ENCODE measurements at places on chromosomes 2 and 18.

- no peak for DNase-seq
Observed at GRCh38 chr2:138712212-138712979, 67.8 kb downstream of the NXPH2 start.

GRCh38 chr2:37230581-37230980 is 815 bp downstream of the CEBPZ start:
- no peak for DNase-seq

GRCh38 chr2:178530131-178530530 is 49.9 kb downstream of the PLEKHA3 start:
- DNase-seq, result no peak

GRCh38 chr2:241870081-241870541 is 582 bp downstream of the RTP5 start:
- no peak for DNase-seq

GRCh38 chr18:58674863-58675472 is 3.7 kb downstream of the MALT1 start:
- DNase-seq, result no peak

DNA sequence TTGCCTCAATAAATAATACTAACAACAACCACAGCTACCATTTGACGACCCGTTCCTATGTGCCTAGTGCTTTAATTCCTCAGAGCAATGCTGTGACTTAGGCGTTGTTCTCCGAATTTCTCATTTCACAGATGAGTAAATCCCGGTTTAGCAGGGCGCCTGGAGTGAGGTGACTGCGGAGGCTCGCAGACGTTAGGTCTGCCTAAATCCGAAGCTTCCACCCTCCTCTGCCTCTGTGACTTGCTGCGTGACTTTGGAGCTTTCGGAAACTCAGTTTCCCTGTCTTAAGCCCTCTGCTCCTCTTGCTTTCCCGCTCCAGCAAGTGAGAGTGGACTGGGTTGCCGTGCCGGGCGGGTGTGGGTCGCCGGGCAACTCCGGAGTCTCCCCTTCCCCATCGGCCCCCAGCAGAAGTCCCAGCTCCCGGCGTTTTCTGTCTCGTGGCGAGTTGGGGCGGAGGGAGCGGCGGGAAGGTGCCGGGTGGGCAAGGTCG is 711 bp upstream of the ATOH8 start:
- DNase-seq, result no peak

DNA sequence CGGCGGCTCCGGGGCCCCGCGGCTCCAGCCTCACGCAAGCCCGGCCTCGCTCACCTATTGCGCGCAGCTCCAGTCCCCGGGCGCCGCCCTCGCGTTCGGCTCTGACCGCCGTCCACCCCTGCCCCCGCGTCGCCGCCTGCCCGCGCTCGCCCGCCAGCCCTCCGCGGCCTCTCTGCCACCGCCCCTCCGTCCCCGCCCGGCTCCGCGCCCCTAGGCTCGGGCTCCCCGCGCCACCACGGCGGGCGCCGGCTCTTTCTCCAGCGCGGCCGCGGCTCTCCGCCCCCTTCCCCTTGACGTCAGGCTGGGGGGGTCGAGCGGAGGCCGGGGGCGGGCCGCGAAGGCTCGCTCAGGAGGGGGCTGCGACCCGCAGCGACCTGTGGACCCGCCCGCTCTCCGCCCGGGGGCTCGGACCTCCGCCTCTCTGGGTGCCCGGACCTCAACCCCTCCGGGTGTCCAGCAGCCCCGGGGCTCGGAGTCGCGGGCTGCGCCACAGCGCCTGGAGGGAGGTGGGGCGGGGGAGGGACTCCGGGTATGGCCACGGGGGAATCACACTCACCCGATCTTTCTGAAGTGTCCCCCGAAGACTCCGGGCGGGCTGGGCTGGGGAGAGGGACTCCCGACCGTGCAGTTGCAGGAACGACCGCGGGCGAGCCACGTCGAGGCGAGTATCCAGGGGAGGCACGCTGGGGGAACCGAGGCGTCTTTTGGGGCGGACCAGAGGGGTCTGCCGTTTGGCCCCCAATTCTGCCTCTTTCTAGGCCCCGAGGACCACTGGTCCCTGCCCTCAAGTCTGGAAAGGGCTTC is at the start of gene SEMA4C:
Gene SEMA4C, minus strand, starts transcription at position 259 of the 804 bp plus-strand sequence. CDS start 2,194 bp downstream, outside the sequence.
- DNase-seq, result no peak

GRCh38 chr2:65299246-65299645 is 71.6 kb downstream of the ACTR2 start:
- DNase-seq, result peak; percentile 80

DNA sequence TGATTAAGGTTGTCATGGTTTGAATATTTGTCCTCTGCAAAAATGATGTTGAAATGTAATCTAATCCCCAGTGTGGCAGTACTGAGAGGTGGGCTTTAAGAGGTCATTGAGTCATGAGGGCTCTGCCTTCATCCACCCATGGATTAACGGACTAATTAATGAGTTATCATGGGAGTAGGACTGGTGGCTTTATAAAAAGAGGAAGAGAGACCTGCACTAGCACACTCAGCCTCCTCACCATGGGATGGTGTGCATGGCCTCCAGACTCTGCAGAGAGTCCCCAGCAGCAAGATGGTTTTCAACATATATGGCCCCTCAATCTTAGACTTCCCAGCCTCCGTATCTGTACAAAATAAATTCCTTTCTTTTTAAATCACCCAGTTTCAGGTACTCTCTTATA is 41.0 kb downstream of the DTNB start:
- no peak for DNase-seq

GRCh38 chr2:69375494-69376353 is 11.3 kb downstream of the GFPT1 start:
- DNase-seq, result no peak

GRCh38 chr2:229921101-229921891 is 513 bp downstream of the TRIP12 start:
- DNase-seq, result peak; percentile 81

DNA sequence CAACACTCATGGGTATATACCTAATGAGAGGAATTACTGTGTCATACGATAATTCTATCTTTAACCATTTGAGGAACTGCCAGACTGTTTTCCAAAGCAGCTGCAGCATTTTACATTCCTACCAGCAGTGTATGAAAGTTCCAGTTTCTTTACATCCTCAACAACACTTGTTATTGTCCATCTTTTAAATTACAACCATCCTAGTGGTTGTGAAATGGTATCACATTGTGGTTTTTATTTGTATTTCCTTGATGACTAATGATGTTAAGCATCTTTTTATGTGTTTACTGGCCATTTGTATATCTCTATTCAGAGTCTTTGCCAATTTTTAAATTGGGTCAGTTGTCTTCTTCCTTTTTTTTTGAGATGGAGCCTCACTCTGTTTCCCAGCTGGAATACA is 4.0 kb upstream of the CKAP2L start:
- no peak for DNase-seq

GRCh38 chr18:73552171-73552570 is 595.5 kb downstream of the FBXO15 start:
- DNase-seq, result no peak

DNA sequence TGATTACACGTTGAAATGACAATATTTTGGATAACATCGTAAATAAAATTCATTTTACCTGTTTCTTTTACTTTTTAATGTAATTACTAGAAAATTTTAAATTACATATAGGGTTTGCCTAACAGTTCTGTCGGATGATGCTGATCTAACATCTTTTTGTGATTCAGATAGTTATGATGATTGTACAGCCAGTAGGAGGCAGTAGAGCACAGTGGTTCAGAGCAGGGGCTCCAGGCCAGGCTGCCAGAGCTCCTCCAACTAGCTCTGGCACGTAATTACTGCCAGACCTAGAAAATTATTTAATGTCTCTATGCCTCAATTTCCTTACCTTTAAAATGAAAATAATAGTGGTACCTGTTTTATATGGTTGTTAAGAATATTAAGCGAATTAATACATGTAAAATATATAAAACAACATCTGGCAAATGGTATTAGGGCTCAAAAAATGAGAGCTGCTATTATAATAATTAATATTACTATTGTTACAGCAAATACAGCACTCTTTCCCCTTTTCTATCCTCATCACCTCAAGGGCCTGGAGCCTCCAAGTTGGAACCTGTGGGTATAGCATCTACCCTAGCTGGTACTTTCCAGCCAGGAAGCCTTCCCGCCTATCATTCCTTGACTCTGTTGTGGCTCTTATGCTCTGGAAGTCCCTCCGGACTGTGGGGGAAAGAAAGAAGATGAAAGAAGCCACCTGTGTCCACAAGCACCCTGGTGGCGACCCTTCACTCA is 47.7 kb upstream of the PLA2R1 start:
- DNase-seq, result peak; percentile 37

DNA sequence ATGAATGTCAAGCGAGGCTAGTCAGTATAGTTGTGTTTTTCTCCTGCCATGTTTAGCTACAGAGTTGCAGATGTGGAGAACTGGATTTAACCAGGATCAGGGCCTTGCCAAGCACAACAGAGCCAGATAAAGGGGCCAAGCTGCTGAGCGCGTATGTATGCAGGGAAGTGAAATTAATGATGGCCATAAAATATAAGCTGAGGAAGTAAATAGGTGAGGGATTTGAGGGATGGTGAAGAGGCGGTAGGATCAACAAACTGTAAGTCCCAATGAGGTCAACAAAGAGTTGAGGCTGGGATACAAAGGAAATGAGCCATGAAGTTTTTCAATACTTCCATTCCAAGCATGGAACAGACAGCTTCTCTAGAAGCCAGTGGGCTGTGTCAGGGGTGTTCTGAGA is 10.6 kb downstream of the LRP2 start:
- no peak for DNase-seq

DNA sequence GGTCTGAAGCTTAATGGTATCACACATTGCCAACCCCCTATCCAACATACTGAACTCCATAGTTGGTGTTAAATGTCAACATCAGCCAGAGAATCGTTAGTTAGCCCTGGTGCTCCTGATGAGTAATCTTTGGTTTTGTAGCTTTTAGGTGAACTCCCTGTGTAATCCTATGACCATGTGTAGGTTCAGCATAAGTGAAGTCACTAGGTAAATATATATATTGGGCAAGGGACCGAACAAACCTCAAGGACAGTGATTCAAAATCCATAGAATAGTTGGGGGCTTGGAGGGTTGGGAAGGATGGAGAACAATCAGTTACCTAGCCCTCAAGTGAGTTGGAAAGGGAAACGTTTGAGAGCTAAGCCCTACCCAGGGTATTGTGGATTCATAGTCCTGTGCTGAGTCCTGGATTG is 16.0 kb upstream of the AP1S3 start:
- DNase-seq, result no peak

DNA sequence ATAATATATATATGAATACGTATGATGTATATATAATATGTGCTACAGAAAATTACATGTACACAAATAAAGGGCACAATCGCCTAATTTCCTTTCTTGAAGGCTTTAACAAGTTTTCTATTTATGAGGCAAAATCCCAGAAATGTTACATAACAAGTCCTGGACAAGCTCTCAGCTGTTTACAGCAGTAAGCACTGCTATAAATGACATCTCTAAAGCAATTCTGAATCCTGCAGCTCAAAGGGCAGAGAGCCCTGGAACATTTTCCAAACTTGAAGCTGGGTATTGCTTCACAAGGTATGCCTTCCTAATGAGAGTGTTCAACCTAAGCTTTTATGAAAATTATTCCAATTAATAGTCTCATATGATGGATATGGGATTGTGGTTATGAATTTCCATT is 222.3 kb upstream of the GCFC2 start:
- no peak for DNase-seq

DNA sequence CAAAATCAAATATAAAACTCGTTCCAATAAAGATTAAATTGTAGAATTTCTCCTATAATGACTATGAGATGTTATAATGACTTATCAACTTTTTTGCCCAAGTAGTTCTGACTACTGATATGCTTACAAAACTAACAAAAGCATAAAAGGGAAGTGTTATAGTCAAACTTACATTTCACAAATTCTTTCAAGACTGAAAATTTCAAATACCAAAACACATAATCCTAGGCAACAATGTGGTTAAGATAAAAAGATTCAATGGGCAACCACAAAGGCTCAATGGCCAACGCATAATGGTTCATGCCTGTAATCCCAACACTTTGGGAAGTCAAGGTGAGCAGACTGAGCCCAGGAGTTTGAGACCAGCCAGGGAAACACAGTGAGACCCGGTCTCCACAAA is 135.7 kb downstream of the USP34 start:
- DNase-seq, result no peak

DNA sequence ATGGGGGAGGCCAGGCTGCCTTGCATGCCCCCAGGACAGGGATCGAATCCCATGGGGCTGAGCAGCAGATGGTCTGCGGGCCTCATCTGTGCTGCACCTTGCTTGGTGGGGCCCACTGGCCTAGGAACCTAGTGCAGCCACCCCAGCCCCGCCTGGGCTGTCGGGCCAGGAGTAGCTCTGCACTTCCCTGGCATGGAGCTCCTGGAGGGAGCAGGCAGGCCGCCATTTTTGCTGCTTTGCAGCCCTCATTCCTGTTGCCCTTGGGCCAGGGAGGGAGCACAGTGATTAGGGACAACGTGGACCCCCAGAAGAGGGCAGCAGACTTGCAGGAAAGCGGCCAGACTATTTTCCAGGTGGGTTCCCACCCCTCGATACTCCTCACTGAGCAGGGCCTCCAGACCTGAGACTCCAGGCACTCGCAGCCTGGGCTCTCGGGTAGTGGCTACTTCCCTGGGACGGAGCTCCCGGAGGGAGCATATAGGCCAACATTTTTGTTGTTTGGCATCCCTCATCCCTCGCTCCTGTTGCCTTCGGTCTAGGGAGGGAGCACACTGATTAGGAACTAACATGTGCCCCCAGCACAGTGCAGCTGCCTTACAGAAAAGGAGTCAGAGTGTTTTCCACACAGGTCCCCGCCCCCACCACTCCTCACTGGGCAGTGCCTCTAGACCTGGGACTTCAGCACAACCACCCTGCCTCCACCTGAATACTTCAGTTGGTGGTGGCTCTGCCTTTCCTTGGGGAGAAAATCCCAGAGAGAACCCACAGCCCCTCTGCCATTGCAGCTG is 99.5 kb downstream of the MAIP1 start:
- DNase-seq, result no peak

- no peak for DNase-seq
Observed at GRCh38 chr18:49723648-49724180, 89.6 kb downstream of the ACAA2 start.

GRCh38 chr2:206311026-206311425 is 36.6 kb downstream of the ZDBF2 start:
- DNase-seq, result no peak

DNA sequence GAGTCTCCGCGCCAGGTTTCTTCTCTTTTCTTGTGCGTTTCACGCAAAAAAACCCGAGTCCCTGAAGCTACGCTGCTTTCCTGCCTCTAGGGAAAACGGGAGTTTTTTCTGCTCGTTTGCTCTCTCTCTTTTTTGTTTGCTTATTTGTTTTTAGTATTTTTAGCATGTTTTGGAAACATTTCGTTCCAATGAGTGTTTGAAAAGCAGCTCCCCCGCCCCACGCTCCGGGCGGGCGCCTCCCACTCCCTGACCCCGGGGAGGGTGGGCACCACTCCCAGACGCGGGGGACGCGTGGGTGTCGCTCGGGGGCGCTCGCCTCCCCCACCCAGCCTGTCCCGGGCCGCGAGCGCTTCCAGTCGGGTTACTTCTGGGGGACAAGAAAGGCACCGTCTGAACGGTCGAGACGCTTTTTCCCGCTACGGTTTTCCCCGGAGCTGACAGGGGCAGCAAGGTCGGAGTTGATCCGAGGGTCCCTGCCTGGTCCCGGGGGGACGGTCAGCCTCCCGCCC is 446 bp upstream of the EFHD1 start:
- no peak for DNase-seq

- no peak for DNase-seq
Observed at GRCh38 chr2:223047260-223047761, 4.7 kb upstream of the KCNE4 start.
